ENCODE measurements at places on chromosomes 3 and 15.

DNA sequence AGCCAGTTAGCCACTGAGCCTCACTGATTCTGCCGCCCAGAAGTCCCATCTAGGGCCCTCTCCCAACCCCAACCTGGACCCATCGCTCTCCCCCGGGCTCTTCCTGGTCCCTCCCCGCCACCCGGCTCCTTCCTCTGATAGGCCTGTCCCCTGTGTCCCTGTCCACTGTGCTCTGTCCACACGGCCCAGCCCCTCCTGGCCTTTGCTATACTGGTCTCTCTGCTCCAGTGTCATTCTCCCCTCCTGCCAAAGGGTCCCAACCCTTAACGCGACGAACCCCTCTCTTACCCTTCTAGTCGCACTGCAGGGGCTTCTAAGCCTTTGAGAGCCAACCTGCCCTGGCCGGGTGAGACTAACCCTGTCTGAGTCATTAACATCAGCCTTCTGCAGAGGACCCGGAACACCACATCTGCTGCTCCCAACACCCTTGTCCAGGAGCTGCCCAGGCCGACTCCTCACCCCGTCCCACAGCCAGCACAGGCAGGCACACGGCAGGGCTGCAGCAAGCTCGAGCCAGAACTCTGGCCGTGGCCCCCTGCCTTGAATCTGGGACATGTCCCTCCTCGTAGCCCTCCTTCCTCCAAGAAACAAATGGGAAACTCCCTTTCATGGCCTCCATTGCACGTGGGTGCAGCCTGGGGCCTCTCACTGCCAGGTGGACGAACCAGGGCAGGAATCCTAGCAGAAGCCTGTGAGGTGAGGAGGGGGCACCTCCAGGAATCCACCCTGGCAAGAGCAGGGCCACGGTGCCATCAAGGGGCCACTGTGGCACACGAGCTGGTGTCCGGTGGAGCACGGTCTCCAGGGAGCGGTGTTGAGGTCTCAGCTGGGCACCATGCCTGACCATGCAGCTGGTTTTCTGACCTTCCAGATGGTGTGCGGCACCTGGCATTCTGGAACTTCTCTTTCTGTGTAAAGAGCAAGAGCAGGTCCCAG is 140.9 kb upstream of the IQSEC1 start:
- no peak for DNase-seq

- DNase-seq: no peak
Measured at GRCh38 chr15:31585240-31585639, 258.6 kb downstream of the KLF13 start.

GRCh38 chr3:160956785-160957184 is 148.4 kb downstream of the B3GALNT1 start:
- DNase-seq: no peak

- no peak for DNase-seq
Measured at GRCh38 chr3:18585004-18585968, 160.1 kb upstream of the SATB1 start.

- DNase-seq: no peak
Measured at GRCh38 chr3:191696348-191696747, 235.4 kb downstream of the PYDC2 start.

DNA sequence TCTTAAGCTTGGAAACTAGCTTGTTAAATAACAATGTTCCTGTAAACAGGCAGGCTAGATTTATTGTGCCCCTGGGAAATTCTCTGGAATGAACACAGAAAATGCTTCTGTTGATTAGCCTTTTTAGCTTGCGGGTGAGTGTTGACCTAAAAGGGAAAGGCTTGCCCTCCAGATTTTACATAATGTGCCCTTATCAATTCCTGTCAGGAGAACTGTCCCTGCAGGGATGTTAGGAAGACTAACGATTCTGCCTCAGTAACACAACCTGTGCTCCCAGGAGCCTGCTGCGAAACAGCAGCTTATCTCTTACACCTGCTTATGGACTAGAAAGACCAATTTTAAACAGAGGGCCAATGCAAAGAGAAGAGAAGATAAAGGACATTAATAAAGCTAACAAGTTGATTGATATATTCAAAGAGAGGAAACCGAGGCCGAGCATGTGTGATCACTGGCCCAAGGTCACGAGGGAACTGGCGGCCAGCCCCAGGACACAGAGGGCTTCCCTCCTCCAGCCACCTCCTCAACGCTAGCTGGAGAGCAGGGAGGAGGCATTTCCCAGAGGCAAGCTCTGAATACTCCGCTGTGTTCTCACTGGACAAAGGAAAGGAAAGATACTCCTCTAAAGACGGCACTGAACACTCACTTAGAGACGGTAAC is 48.4 kb upstream of the TJP1 start:
- no peak for DNase-seq

- no peak for DNase-seq
Measured at GRCh38 chr15:87564681-87565080, 691.9 kb downstream of the NTRK3 start.

- DNase-seq: no peak
Measured at GRCh38 chr3:152524198-152525140, 255.7 kb downstream of the MBNL1 start.

- peak; percentile 35 for DNase-seq
Measured at GRCh38 chr3:181709537-181710279, 2.0 kb upstream of the SOX2 start.

- DNase-seq: no peak
Measured at GRCh38 chr15:28004143-28005003, 94.7 kb downstream of the OCA2 start.

- no peak for DNase-seq
Measured at GRCh38 chr3:126200534-126200933, 20.1 kb upstream of the ALDH1L1 start.

- no peak for DNase-seq
Measured at GRCh38 chr3:135891121-135891520, 74.4 kb upstream of the PPP2R3A start.

GRCh38 chr3:136255672-136256406 is 5.7 kb downstream of the PCCB start:
- no peak for DNase-seq

DNA sequence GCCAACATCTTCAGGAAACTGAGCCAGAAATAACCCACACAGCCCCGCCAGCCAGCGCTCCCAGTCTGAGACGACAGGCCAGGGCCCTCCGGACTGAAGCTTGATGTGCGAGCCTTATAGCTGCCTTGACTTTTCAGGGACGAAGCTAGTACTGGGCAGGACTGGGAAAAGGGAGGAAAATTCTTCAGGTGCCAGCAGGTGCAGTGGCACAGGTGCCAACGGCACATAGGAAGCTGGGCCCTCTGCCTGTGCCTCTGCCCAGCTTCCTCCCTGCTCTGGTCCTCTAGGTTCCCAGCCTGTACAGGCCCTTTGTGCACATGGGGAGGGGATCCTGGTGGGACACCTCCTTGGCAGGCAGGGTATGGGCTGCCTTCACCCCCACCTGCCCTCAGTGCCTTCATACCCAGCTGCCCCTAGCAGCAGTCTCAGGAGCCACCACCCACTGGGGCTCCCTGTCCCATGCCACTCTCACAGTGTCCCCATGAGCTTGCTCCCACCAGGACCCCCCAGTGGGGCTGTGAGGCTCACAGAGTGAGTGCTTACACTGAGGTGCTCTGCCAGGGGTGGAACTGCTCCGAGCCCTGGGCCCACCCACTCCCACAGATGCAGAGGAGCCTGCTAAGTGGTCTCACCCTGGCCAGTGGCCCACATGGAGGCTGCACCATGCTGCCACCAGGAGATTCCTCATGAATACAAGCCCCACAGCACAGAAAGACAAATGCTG is 61.0 kb downstream of the DNAJB8 start:
- no peak for DNase-seq

DNA sequence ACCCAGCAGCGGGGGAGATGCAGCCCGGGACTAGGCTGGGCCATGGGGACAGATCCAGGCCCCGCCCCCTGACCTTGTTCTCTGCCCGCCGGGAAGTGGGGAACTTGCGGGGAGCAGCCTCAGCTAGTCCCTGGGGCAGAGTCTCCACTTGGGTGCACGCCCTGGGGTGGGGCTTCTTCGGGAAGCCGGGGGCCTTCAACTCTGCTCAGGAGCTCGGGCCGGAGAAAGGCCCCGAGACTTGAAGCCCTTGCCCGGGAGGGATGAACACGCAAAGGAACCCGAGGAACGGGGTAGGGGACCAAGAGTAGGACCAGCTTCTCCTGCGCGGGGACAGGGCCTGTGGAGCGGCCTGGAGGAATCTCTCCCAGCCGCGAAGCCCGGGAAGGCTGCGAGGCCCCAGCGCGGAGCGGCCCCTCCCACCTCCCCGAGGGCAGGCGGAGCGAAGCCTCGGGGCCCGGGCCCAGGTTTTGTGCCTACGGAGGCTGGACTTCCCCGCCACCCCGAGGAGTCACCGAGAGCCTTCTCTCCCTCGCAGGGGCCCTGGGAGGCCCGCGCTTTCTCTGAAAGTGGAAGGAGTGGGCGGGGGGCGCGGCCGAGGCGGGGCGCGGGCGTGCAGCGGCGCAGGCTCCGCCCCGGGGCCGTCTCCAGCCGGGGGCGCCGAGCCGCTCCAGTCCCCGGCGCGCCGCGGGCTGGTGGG is at the start of gene ITPKA:
Gene ITPKA, plus strand, starts transcription at position 670 of the 697 bp plus-strand sequence. CDS start 54 bp downstream, outside the sequence.
- peak; percentile 89 for DNase-seq

GRCh38 chr3:17059989-17060550 is 175.3 kb downstream of the PLCL2 start:
- no peak for DNase-seq

DNA sequence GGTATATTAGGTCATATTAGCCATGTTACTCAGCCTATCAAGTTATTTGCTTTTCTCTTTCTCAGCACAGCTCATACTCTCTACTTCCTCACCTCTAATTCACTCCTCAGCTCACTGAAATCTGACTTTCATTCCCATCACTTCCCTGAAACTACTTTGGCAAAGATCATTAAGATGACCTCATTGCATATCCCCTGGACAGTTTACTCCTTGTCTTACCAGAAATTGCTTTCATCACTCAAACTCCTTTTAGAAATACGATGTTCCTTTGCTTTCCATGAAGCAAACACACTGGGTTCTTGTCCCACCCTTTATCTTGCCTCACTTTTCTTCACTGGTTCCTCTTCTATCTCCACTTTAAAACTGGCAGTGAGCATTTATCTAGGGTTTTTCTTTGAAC is 354.4 kb downstream of the TUSC7 start:
- no peak for DNase-seq

- no peak for DNase-seq
Measured at GRCh38 chr15:77870195-77871065, 207.1 kb downstream of the TBC1D2B start.

- no peak for DNase-seq
Measured at GRCh38 chr3:44042772-44043171, 198.9 kb upstream of the TOPAZ1 start.

DNA sequence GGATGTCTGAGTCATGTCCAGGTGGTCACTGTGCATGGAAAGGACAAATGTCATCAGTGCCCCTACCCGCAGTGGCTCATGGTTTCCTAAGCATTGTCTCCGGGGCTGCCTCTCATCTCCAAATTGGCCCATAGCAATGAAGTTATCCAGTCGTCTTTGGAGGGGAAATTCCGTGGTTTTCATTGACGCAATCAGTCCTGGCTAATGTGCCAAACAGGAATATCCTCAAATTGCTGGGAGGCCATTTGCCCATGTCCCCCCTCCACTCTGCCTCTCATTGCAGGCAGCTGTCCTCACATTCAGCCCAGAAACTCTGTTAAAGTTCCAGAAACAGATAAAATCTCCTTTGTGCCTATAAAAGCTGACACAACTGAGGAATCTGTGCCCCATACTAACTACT is 81.6 kb downstream of the MCTP2 start:
- no peak for DNase-seq

DNA sequence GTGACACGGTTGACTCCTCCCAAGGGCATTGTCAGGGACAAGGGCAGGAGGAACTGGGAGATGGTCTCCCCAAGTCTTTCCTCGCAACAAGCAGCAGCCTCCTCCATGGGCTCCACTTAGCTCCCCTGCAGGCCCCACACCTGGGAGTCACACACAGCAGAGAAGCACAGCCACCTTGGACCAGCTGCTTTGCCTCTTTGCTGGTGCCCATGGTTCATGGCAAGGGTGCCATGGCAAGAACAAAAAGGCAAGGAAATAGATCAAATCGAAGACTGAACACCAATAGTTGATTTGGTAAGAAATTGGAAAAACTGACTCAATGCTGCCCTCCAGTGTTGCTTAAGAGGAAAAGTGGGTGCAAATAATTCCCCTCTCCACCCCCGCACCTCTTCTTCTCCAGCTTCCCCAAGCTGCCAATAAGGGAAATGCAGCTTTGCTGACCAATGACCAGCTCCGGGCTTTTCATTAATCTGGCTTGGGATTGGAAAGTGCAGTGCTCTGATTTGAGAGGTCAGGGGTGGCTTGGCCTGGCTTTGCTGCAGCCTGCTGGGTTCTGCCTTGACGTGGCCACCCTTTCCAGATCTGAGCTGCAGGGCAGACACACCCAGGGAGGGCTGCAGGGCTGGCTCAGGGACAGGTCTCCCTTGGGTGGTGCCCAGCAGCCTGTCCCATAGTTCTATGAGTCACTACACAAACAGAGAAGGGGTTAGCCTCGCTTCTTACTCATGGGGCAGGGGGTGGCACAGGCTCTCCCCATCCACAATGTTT is 162.0 kb downstream of the KLF13 start:
- DNase-seq: no peak

- no peak for DNase-seq
Measured at GRCh38 chr3:2477620-2478019, 379.0 kb downstream of the CNTN4 start.

- no peak for DNase-seq
Measured at GRCh38 chr3:54826251-54826691, 101.6 kb downstream of the LRTM1 start.

DNA sequence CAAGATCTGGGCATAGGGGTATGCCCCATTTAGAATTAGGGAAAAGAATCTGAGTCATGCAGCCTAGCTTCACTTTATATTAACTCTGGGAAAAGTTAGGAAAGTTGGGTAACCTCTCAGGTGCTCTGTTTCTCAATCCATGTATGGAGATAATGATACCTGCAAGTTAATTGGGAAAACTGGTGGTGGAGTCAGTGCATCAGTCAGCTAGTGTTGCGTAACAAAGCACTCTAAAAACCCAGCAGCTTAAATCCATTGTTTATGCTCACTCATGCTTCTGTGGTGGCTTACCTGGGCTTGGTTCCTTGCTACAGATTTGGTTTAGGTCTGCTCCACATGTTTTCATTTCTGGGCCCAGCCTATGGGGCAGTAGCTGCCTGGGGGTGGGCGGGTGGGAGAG is 91.0 kb downstream of the SMAD3 start:
- no peak for DNase-seq

GRCh38 chr3:30292192-30292893 is 314.1 kb upstream of the TGFBR2 start:
- DNase-seq: no peak

GRCh38 chr3:48784426-48785120 is 63.1 kb downstream of the PRKAR2A start:
- DNase-seq: no peak

GRCh38 chr3:132595014-132595413 is 2.1 kb upstream of the ACKR4 start:
- no peak for DNase-seq

All from stimulated activated CD4-positive, alpha-beta T cell treated with anti-CD3 and anti-CD28 coated beads, Interleukin-15, amount 100 ng/mL, for 1 hour (primary cell).